Vagina (tissue), 2 donors: ENCODE measurements at places on chromosomes 5 and 9.

- DNase-seq: no peak
Observed at GRCh38 chr5:1245905-1246576, 20.9 kb downstream of the SLC6A18 start.

GRCh38 chr9:127112056-127112455 is 10.4 kb downstream of the ANGPTL2 start:
- no peak for DNase-seq

- no peak for DNase-seq
Observed at GRCh38 chr9:34386656-34387055, 10.0 kb upstream of the MYORG start.

- DNase-seq: no peak
Observed at GRCh38 chr5:69184621-69185020, 4.8 kb upstream of the CENPH start.

- no peak for DNase-seq
Observed at GRCh38 chr5:141534492-141535213, 45.8 kb downstream of the PCDHGC5 start.

DNA sequence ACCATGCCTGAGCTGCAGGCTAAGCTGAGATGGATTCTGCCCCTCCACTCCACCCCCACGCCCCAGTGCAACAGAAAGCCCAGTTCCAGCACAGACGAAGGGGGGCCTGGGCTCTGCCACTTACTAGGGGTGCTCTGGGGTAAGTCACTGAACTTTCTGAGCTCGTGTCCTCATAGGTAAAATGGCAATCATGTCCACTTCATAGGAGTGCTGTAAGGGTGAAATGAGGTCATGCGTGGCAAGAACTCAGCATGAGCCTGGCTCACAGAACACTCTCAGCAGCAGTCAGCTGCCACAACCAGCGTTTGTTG is 8.4 kb upstream of the PSD2 start:
- DNase-seq: no peak

GRCh38 chr9:108103046-108103693 is 613.6 kb upstream of the KLF4 start:
- no peak for DNase-seq

DNA sequence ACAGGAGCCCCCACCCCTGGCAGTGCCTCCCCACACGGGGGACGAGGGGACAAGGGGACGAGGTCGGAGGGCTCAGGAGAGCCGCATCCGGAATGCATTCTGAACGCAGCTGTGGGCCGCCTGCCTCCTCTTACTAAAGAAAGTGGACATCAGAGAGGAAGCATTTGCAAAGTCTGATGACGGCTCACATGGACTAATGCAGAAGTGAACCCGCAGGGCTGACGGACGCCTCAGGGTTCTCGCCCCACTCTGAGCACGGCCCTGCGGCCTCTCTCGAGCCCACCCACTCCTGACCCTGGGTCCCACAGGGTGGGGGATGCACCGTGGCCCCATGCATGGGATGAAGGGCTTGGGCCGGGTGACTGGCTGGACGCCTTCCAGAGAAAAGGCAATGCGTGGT is 5.9 kb downstream of the LPCAT1 start:
- peak; percentile 72 for DNase-seq

- no peak for DNase-seq
Observed at GRCh38 chr9:93890436-93890935, 64.7 kb downstream of the BARX1 start.

DNA sequence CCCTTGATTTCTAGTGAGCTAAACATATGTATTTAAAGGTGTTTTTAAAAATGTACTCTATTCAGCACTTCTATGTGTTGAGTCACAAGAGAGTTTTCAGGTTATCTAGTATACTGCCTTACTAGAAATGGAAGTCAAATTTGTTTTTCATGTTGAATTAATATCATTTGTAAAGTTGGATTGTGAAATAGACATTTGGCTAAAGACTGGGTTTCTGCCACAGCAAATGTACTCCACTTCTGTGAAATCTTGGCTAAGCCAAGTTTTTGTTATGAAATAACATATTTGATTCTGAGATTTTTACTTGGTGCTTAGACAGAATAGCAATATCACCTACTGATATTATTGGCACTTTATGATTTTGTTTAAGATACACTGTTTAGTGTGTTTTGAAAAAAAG is 106.0 kb downstream of the CWC27 start:
- no peak for DNase-seq

- DNase-seq: no peak
Observed at GRCh38 chr5:178213748-178214151, 9.4 kb downstream of the HNRNPAB start.

DNA sequence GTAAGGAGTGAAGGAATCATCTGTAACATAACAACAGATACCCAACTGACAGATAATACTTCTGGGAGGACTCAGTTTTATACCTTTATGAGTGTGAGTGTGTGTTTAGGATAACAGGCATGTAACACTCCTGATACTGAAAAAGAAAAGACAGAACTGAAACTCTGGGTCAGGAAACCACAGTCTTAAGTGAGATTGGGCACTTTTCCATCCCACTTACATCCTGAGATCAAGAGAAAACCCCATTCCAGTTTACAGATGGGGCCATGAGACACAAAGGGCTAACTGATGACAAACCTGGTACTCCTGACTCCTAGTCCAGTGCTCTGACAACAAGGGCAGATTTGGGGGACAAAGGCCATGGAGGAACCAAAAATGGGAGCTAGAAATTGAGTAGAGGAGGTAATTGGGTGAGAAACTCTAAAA is 18.0 kb downstream of the IL5 start:
- DNase-seq: no peak

DNA sequence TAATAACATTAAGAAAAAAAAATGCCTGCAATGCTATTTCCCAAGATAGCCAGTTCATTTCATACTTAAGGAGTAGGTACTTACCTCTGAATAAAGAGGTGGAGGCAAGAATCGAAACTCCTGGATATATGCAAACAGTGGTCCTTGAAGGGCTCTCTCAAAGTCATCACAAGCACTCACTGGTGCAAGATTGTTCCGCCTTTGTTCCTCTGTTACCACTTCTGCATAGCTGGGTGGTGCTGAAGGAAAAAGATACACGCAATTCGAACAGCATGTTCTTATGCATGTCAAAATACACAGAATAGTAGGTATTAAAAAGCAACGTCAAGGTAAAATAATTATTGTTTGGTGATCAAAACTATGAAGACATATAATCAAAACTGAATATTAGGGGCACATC is 9.5 kb downstream of the ARRDC3 start:
- DNase-seq: no peak

GRCh38 chr9:114906922-114907571 is 23.3 kb downstream of the TNFSF8 start:
- DNase-seq: no peak

DNA sequence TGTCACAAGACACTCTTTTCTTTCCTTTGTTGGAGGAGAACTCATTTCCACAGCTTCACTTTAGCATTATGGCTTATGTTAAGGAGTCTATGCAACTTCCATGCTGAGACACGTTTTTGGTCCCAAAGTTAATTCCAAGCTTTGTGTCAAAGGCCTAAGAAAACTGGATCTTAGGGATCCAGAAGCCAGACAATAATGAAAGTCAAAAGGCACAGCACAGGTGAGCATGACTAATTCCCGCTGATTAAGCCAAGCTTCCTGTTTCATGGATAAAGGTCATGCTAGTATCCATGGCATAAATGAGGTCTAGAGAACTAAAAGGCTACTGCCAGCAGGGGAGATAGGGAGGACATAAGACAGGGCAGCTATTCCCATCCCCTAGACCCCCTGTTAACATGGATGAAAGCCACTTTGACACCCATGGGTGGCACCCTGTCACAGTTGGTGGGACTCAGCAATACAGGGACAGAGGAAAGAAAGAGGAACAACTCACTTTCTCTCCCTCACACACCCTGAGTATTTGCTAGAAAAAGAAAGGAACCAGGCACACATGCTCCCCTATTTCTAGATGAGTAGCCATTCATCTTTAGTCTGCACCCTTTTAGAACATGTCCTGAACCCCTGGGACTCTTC is 438.1 kb upstream of the CDH9 start:
- DNase-seq: no peak

GRCh38 chr9:107584186-107584585 is 94.6 kb upstream of the KLF4 start:
- DNase-seq: no peak

DNA sequence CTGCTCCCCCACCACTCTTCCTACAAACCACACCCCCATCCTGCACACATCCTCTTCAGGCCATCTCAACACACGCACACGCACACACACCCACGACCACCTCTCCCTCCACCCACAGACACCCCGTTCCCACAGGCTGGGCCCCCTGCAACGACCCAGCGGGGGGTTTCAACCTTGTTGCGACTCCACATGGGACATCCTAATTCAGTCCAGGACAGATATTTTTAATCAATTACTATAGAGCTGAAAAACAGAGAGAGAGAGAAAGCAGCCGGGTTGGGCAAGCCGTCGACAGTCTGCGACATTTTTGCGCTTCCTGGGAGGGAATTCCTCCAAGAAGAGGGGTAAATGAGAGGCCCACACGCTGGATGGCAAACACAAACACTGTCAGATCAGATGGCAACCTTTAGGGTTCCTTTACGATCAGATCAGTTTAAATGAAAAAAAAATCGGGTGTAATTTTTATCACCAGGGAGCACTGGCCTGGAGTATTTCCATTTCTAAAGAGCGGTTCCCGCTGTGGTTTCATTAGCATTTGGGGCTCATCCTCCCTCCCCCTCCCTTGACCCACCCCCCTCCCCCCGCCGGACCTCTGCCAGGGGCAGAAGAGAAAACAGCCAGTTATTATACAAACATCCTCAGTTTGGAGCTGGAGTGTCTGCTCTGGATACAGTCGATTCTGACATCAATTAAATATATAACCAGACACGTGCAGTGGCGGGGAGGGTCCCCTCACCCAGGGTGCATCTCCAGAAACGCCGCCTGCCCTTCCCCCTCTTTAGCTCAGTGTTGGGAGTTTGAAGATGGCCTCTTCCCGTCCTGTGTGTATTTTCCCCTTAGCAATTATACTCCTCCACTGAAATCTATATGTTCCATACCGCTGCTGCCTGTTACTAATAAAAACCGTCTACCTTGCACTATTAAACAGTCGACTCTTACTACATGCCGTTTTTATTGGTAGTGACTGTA is 2.3 kb upstream of the IRX2 start:
- peak; percentile 67 for DNase-seq

DNA sequence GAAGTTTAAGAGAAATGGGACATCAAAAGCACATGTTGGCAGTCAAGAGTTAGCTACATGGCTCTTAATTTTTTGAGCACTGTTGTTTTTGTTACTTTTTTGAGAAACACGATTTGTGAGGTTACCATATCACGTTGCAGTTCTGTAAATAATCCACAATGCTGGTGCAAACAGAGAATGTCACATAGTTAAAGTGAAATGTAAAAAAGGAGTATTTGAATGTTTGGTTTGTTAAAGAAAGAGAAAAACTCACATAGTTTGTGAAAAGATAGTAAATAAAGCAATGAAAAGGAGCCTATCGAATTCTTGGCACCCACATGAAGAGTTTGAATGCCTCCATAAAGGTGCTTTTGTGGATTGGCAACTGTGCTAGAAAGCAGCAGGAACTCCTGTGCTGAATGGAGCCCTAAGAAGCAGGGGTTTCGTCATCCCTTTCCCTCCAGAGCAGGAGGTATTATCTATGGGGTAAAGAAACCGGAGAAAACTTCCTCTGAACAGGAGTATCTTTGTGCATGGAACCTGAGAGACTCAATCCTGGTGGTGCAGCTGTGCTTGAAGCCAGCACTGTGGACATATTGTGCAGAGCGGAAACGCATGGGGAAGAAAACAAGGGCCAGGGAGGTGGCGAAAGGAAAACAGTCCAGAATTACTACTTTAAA is 148.5 kb upstream of the OTULINL start:
- no peak for DNase-seq

DNA sequence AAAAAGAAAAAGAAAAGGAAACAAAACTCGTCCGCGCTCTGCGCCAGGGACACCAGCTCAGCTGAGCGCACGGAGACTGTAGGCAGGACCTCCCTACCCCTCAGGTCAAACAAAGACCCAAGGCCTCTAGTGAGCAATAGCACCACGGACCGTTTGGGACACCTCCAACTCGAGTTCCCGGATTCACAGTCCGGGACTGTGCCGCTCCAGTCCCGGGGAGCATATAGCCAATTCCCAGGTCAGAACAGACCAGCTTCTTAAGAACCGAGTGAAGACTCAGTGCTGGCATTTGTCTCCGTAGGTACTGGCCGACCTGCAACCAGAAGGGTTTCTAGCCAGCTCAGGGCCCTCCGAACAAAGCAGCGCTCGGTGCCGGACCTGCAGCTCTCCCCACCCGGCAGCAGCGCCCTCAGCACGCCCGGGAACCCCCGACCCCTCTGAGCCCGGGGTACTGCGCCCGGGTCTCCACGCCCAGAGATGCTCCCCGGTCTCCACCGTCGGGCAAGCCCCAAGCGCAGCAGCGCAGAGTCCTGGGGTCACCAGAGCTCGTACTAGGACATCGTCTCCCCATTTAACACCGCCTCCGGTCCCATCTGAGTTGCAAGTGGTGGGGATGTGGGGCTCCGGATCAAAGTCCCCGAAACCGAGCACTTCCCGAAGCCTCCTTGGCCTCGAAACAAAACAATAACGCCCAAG is 591 bp downstream of the ABCA1 start:
- DNase-seq: no peak

DNA sequence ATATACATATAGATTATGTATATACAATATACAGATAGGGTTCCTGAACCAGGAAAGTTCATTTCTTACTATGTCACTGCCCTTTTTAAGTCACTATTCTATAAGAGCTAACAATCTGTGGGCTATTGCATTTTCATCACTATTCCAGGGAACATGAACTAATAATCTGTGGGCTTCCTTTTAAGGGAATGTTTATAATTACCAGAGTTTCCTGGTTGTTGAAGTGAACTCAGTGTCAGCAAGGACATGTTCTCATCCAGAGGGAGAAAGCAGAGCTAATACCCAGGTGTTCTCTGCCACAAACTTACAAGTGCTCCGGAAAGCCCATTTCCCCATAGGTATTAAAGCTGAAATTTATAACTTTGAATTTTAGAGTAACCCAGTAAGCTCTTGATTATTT is 69.6 kb downstream of the CWC27 start:
- no peak for DNase-seq

GRCh38 chr5:6760686-6761085 is 47.5 kb downstream of the TENT4A start:
- DNase-seq: no peak

- DNase-seq: no peak
Observed at GRCh38 chr5:78600687-78601414, 47.7 kb downstream of the LHFPL2 start.

DNA sequence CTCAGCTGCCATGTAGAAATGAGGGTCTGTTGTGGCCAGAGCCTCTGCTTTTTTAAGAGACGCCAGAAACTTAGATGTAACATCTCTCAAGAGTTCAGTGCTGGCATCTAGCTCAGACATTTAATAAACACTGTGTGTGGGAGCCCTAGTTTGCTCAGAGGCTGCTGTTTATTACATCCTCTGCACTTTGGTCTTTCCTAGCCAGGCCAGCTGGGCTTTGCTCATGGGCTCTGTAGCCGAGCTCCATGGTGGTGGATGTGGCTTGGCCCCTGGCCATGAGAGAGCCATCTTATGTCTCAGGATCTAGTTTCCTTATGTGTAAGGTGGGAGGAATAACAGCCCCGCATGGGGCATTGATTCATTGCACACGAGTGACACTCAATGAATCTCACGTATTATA is 30.0 kb downstream of the ARHGEF37 start:
- DNase-seq: no peak
